ENCODE measurements at places on chromosomes 5 and 9. TPM values are rescaled to one million over a fixed set of nuclear protein-coding genes. Genes with fewer than 3 reads are reported as not detected.

The RNF20 gene
- total RNA-seq, result 54.7 TPM

The F2R gene
- total RNA-seq, result 113 TPM

The GALNT12 gene
- not detected for total RNA-seq

- DNase-seq, result no peak
These were observed 49.3 kb upstream of the ZNF366 start for GRCh38 chr5:72556351-72557166.

GRCh38 chr5:33180900-33181299, 259.9 kb upstream of the TARS1 start:
- DNase-seq, result no peak

DNA sequence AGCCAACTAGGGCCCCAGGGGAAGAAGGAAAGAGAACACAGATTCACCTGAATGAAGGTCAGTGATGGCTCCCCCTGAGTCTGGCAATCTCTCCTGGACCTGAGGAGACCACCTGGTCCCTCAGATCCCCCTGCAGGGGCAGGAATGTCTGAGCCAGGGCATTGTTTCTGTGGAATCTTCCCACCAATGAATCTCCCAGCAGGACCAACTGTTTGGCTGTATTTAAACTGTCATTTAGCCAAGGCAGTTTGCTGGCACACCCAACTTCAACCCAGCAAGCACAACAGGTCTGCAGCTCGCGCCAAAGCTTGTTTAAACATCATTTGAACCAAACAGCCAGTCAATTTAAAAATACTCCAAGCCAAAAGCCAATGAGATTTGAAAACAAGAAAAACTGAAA, 92.6 kb downstream of the SH3TC2 start:
- no peak for DNase-seq

DNA sequence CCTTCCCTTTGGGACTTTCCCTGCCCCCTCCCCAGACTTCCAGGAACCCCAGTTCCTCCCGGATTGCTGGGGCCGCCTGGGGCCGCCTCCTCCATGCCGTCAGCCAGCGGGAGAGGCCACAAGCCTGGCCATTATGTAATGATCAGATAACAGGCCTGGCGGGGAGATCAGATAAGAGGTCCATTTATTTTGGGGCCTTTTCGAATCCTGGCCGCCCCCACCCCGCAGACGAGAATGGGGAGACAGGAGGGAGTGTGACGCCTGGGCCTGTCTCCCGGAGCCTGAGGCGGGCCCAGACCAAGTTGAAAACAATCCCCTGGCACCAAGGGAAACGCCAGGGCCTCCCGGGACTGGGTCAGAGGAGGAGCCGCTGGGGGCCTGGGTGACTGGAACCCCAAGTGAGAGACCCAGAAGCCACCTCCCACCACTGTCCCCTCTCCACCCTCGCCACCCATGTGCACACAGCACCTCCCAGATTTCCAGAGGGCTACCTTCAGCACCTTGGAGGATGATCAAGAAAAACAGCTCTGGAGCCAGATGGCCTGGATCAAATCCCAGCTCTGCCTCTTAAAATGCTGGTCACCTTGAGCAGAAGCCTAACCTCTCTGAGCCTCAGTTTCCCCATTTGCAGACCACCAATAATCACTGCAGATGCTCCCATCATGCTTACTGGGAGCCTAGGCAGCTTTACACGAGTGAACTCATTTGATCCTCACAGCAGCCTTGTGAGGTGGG, 7.8 kb downstream of the ENG start:
- no peak for DNase-seq

GRCh38 chr5:172325452-172325851, 41.9 kb upstream of the UBTD2 start:
- DNase-seq, result no peak

DNA sequence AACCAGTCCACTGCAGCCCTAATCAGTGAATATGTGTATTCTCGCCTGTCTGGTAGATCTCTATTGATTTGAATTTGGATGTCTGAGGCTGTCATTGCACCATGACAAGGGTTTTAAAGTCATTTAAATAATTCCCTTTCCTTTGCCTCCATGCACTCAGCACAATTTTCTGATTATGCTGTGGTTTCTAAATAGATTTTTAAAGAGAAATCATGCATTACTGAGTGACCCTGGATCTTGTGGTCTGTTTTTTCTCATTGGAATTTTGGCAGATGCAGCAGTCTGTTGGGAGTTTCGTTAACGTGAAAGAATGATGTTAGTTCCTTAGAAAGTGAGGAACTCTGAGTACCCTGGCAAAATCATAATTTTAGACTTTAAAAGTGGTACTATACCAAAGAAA, 396.0 kb downstream of the LRRC70 start:
- no peak for DNase-seq

- no peak for DNase-seq
These were observed 209.5 kb downstream of the CD180 start for GRCh38 chr5:66987126-66987525.

GRCh38 chr5:100800562-100800961, 102.5 kb downstream of the ST8SIA4 start:
- no peak for DNase-seq

- no peak for DNase-seq
These were observed 133.6 kb downstream of the SIL1 start for GRCh38 chr5:139064613-139065012.

DNA sequence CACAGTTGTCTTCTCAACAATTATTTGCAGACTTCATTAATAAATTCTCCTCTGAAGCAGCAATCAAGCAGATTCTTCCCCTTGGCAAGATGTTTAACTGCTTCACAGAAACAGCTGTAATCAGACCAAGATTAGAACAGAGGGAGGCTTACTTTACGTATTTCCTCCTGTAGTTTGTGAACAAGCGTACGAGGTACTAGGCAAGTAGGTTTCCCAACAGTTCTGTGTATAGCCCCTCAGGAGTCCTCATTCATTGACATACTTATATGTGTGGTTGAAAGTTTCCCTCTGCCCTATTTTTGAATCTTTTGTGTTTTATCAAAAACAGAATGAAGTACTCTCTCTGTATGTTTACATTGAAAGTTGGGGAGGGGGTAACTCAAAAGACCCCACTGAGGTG, 128.0 kb downstream of the SPATA31D1 start:
- DNase-seq, result no peak

GRCh38 chr9:35599763-35600604, 5.1 kb upstream of the TESK1 start:
- DNase-seq, result no peak
